ENCODE measurements at places on chromosomes 3 and 15.

DNA sequence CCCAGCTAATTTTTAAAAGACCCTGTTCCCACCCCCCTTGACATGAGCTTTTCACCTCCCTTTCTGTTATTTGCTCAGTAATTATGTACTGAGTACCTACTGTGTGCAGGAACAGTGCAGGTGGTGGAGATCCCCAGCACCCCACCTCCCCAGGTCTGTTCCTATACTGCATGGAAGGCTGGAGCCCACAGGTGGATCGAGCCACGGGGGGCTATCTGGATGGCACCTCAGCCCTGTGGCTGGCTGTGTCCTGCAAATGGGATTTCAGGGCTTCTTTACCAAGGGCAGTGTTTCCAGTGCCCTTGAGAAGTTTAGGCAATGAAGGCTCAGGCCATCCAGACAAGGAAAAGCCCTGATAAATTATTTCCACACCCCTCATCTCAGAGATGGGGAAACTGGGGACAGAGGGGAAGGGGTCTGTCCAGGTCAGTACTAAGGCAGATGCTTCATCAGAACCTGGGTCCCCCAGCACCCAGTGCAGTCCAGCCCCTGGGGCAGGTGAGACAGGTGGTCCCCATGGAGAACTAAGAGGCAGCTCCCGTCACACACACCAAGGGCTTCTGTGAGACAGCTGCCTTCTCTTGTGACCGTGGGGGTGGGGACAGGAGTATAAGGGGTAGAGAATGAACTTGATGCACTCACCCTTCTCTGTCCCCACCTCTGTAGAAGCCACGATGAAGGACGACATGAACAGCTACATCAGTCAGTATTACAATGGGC, 109.6 kb downstream of the ETFA start:
- no peak for DNase-seq

DNA sequence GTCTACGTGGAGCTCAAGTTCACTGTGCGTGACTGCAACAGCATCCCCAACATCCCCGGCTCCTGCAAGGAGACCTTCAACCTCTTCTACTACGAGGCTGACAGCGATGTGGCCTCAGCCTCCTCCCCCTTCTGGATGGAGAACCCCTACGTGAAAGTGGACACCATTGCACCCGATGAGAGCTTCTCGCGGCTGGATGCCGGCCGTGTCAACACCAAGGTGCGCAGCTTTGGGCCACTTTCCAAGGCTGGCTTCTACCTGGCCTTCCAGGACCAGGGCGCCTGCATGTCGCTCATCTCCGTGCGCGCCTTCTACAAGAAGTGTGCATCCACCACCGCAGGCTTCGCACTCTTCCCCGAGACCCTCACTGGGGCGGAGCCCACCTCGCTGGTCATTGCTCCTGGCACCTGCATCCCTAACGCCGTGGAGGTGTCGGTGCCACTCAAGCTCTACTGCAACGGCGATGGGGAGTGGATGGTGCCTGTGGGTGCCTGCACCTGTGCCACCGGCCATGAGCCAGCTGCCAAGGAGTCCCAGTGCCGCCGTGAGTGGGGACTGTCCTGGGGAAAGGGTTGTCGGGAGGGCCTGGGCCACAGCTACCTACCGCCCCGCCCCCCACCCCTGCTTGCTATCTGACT, 11.2 kb downstream of the EPHB3 start:
- DNase-seq, result no peak

- no peak for DNase-seq
Measured at GRCh38 chr3:73789825-73790444, 165.2 kb upstream of the PDZRN3 start.

GRCh38 chr15:83998486-83998885, 237.1 kb upstream of the GOLGA6L4 start:
- no peak for DNase-seq

- no peak for DNase-seq
Measured at GRCh38 chr3:135792858-135793475, 172.6 kb upstream of the PPP2R3A start.

- no peak for DNase-seq
Measured at GRCh38 chr3:72244396-72244795, 459.4 kb upstream of the PROK2 start.

GRCh38 chr3:117281371-117281770, 571.8 kb downstream of the TUSC7 start:
- DNase-seq, result no peak

DNA sequence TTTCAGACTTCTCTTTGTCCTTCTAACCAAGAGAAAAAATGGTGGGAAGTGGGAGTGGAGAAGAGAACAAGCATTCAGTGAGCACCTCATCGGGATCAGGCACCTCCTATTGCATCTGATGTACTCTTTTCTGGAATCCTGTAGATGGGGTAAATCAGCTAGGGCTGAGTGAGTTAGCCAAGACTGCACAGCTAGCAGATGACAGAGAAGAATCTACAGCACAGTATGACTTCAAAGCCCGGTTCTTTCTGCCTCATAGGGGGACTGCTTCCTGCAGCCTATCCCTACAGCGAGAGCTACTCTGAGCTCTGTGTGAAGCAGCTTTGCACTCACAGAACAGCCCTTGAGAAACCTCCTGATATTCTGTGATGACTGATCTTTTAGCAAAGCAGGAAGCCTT, 275.2 kb upstream of the MEIS2 start:
- DNase-seq, result no peak

- DNase-seq, result no peak
Measured at GRCh38 chr3:10420745-10421475, 84.5 kb downstream of the ATP2B2 start.

GRCh38 chr15:76381366-76381765, 44.8 kb downstream of the ISL2 start:
- DNase-seq, result no peak

DNA sequence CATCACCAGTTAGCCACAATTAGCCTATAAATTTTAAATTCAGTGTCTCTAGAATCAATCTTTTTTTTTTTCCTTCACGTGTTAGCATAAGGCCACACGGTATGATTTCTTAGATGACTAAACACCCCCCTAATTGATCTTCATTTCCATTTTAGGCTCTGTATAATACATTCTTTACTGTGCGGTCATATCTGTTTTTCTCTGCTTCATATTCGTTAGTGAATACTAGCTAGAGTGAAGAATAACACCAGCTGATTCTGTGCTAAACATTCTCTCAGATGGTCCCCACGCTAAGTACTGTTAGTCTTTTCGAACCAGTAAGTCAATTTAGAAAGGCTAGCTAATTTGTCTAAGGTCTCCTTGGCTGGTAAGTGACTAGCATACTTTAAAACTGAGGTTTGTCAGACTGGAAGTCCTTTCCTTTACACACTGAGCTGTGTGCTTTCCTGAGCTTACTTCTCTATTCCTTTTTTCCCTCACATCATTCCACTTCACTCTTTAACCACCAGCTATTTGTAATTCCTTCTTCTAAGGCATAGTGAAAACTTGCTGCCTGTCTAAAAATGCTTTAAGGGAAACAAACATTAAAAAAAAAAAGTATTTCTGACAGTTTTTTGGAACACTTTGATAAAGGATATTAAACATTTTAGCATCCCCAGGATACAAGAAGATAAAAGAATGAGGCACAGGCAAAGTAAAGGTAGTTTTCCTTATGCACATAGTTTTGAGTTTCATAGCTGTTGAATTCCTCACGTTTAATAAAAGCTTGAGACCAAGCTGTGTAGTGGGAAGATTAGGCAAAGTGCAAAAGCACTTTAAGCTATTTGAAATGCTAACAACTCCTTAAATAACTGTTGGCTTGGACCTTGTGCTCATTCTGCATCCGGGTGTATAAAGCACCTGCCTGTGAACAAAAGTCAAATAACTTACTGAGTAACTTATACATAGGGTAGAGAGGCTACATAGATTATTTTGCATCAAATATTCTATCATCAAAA, 17.1 kb downstream of the ZFAND6 start:
- DNase-seq, result no peak

DNA sequence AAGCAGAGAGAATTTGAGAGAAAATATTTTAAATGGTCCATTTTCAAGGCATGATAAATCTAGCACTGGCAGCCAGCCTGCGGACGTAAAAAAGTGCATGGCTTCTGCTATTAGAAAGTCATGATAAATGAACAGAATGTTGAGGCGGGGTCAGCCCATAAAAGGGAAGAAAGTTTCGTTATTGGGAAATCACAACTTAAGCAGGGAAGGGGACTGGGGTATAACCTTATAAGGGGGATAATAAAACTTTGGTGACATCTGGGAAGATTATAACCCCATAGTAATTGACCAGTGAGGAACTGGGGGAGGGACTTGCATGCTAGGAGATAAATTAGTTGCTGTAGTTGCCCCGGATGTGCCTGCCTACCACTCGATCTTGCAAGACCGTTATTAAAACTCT, 88.4 kb upstream of the PLSCR4 start:
- no peak for DNase-seq

GRCh38 chr3:143145906-143146305, 26.3 kb downstream of the CHST2 start:
- no peak for DNase-seq
